ENCODE measurements at places on chromosomes 16 and 17.

- DNase-seq = no peak
Observed at GRCh38 chr16:55832425-55832772, 497 bp downstream of the CES1 start.

DNA sequence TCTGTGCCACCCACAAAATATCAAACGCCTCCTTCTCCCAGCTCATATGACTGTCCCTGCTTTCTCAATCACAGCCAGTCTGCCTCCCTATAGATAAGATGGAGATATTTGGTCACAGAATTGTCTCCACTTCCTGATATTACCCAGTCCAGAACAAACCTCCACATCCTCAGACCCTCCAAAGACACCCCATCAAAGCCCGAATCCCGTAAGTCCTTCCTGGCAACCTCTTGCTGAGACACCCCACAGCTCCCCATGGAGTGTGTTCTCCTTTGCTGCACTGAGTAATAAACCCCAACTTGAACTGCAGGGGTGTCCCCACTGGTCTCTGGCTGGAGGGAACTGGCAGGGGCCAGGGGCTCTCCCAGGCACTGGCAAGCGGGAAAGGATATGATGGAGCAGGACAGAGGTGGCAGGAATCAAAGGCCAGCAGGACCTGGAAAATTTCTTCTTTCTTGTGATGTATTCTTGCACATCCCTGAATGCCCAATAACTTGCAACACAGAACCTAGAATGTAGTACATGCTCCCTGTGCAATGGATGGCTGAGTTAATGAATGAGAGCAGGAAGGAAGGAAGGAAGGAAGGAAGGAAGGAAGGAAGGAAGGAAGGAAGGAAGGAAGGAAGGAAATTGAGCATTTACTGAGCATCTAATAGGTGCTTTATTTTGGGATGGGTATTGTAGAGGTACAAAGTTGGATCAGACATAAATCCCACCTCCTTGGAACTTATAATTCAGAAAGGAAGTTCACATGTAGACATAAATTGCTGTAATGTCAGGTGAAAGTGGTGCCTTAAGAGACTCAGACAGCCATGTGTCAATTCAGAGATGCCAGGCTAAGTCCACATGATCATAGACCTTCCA is 13.9 kb downstream of the TMEM114 start:
- no peak for DNase-seq

DNA sequence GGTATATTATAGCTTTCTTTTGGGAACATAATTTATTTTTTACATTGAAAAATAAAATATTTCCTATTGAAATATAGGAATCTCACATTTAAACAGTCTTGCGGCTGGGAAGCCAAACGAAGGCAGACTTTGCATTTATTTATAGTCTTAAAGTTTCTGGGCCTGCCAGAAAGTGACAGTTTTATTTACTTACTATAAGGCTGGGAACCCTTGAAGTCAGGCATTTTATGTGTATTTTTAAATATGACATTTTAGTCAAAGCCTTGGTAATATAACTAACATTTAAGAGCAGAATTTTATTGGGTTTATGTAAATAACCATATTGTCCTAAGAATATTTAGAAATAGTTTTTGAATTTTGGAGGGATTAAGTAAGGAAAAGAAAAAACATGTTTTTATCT is 97.5 kb downstream of the TANGO6 start:
- DNase-seq = no peak

DNA sequence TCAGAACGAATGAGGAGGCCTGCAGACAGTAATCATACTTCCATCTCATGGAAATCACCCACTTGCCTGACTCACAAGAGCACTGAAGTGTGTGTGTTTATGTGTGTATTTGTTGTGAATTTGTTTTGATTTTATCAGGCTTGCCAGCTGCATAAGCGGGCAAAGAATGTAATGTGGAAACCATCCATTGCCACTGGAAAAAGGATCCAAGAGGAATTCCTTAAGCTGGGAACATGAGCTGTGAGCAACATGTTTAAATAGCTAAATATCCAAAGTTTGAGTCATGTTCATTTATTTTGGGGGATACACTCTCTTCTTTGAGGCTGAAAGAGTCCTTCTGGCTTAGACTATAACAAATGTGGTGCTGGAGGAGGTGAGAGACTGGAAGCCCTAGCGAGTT is 198.4 kb upstream of the TBX2 start:
- DNase-seq = no peak

GRCh38 chr16:4693956-4694641 is 737 bp downstream of the NUDT16L1 start:
- DNase-seq = peak; percentile 50

- DNase-seq = no peak
Observed at GRCh38 chr16:78563905-78564304, 464.5 kb downstream of the WWOX start.

- DNase-seq = no peak
Observed at GRCh38 chr16:50884066-50884860, 142.4 kb downstream of the CYLD start.

GRCh38 chr16:69443927-69444631 is 19.7 kb downstream of the CYB5B start:
- peak; percentile 14 for DNase-seq

DNA sequence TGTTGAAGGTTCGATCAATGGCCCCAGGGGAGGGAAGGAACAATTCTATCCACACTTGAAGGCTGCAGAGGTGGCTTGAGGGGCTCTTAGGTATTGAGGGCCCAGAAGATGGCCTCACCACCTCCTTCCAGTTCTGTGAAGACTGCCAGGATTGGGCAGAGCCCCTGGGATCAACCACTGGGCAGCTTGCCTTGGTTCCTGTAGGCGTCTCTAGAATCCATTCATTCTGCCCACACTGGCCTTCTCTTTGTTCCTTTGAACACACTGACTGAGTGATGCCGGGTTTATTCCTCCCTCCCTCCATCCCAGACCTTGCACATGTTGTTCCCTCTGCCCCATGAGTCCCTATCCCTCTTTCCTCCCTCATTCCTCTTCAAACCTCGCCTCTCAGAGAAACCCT is 50.5 kb downstream of the SYT17 start:
- DNase-seq = no peak

GRCh38 chr17:11559601-11560000 is 38.7 kb upstream of the DNAH9 start:
- DNase-seq = no peak

DNA sequence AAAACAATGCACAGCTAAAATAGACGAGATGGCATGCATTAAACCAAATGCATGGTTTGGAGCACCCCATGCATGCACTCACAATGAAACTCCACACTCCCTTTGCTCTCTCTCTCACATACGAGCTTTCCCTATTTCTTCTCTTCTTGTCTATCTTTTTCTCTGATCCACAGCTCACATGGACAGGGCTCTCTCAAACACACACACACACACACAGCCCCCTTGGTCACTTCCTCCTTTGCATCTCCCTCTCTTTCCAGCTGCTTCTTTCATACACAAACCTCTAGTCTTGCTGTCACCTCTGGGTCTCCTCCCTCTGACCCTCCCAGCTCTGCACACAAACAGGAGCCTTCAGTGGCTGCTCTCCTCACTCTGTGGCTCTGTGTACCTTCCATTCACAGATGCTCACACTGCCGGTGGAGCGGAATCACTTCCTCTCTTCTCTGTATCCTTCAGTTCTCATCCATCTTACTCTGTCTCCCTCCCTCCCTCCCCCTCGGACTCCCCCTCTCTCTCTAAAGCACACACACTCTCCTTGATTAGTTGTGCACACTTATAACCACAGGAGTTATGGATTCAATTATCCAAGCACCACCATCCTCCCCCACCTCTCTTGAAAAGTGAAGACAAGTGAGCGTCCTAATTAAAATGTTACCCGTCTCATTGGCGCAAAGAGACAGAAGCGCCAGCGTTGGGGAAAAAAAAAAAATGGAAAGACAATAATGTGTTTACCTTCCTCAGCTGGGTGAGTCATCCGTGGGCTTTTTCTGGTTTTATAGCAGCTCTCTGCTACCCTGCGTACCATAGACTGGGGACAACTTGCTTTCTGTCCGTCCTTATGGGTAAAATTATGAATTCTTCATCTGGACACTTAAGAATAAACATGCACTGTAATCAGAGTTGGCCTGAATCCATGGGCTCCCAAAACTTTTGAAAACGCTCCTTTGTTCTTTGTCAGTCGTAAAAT is 90.8 kb downstream of the SHISA6 start:
- no peak for DNase-seq

GRCh38 chr16:87784812-87785211 is 19.0 kb upstream of the KLHDC4 start:
- no peak for DNase-seq

GRCh38 chr17:37823996-37824395 is 79.1 kb upstream of the HNF1B start:
- no peak for DNase-seq

GRCh38 chr16:685967-686366 is 1.8 kb upstream of the JMJD8 start:
- no peak for DNase-seq

GRCh38 chr16:13923703-13924298 is 3.8 kb downstream of the ERCC4 start:
- no peak for DNase-seq

- DNase-seq = no peak
Observed at GRCh38 chr16:84896847-84897246, 77.1 kb downstream of the CRISPLD2 start.

- DNase-seq = no peak
Observed at GRCh38 chr17:82649501-82650261, 1.4 kb upstream of the WDR45B start.

DNA sequence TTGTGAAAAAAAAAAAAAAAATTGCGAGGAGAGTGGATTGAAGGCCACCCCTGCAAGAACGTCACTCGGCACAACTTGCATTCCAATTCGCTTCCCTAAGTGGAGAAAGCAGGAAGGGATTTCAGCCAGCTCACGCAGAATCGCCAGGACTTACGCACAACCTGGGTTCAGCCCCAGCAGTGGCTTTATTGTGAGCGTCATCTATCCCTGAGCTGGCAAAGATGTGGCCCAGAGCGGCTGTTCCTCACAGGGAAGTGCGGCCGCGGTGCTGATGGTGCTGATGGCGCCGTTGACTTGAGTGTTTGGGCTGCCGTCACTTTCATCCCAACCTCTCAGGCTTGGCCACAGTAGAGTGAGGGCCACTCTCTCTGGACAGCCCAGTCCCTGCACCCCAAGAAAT is 197.6 kb downstream of the NTN1 start:
- DNase-seq = no peak

GRCh38 chr17:67244431-67245072 is 444 bp downstream of the HELZ start:
- peak; percentile 9 for DNase-seq

GRCh38 chr17:1996800-1997288 is 28.3 kb downstream of the RTN4RL1 start:
- no peak for DNase-seq

- DNase-seq = no peak
Observed at GRCh38 chr16:86391984-86392383, 118.3 kb upstream of the FOXF1 start.
